Activated gamma-delta T cell treated with Interleukin-2 at 50 U/mL for 16 hours (primary cell): ENCODE measurements at places on chromosomes 7 and 10.

DNA sequence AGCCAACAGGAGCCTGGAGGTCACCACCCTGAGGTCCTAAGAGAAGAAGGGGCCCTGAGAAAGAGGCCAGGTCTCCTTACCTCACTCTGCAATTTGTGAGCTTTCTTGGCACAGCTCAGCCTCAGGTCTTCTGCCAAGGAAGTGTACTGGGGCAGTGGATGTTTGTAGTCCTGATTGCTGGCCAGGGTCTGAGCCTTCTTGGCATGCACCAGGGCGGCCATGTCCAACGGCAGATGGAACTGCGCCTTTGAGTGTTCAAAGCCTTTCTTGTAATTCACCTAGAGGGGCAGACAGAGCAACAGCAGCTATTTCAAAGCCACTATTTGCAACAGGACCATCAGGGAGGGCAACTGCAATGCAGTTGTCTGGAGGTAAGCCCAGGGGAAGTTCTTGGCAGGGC is 51.7 kb downstream of the NRAP start:
- no peak for DNase-seq

- DNase-seq, result no peak
These were observed 77.0 kb upstream of the NMT2 start for GRCh38 chr10:15245530-15245929.

DNA sequence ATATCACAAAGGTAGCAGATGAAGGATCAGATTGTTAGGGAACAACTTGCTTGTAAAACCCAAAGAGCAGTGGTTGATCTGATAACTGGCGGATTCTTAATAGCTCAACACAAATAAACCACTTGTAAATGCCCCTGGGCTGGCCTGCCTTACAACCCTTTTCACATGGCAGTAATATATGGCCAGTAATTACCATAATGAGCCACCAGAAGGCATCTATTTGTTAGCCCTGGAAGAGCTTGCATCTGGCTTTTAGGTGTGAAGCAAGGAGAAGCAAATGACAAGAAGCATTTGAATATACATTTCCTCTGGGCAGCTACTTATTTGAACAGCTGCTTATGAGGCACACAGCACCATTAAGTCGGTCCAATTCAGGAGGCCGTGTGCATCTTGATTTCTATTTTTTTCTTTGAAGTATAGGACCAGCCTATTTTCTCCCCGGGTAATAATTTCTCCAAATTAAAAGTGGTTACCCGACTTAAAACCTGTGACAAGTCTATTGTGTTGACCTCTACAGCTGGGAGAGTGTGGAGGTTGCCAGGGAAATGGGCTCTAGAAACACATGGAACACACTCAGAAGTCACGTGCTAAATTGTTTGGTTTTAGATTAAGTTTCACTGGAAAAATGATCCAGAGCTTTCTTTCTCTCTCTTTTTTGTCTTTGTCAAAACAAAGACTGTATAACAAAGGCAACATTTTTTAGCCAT is 113.4 kb downstream of the SEM1 start:
- DNase-seq, result no peak

DNA sequence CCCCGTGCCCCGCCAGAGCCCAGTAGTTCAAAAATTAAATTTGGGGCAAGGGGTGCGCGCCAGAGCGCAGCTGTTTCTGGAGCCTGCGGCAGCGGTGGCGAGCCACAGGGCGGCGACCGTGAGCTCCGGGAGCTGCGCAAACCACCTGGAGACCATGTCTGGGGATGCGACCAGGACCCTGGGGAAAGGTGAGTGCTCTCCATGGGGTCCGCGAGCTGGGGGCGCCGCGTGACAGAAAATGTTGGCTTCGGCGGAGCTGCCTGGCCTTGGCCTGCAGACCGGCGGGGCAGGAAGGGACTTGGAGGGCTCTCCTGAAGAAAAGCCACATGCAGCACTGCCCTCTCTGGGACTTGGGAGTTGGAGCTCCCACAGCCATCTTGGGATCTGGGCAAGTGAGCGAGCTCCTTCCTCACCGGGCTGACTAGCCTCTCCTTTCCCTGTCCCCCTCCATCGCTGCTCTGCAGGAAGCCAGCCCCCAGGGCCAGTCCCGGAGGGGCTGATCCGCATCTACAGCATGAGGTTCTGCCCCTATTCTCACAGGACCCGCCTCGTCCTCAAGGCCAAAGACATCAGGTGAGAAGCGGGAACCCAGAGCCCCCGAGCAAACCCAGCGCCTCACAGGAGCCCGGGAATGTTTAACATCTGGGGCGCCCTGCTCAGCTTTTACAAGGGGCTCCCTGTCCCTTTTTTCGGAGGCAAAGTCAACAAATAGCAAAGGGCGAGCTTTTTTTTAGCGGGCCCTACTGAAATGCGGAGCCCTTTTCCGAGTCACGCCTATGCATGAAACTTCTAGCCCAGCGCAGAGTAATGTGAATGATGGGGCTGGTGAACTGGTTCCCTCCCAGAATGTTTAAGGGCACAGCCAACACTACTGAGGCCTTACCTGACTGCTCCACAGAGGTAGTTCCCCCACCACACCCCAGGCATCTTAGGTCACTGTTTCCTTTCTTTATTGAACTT is 6.1 kb downstream of the GSTO2 start:
- peak; percentile 28 for DNase-seq

GRCh38 chr7:149827089-149827981 is 10.8 kb upstream of the ZNF862 start:
- DNase-seq, result no peak

DNA sequence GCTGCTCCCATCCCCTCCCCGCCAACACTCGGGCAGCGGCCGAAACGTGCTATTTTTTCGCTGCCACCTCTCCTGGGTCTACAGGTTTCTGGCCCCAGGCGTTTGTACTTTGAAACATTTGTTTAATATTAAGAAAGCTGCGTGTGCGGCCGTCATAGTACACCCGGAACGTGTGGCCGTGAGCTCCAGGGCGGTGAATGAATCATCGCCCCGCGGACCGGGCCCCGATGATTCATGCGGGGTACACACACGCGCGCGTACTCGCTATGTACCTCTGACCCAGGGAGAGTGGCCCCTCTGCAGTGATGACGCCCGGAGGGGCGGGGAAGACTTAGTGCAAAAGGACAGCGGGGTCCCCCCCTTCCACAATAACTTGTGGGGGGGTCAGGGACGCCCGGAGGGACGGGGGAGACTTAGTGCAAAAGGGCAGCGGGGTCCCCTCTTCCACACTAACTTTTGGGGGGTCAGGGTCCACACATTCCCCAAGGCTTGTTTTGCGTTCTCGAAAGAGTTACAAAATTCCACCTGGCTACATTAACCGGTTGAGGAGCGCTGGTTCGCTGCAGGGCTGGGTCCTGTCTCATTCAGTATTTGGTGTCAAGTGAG is 56.5 kb upstream of the PCGF5 start:
- peak; percentile 65 for DNase-seq

DNA sequence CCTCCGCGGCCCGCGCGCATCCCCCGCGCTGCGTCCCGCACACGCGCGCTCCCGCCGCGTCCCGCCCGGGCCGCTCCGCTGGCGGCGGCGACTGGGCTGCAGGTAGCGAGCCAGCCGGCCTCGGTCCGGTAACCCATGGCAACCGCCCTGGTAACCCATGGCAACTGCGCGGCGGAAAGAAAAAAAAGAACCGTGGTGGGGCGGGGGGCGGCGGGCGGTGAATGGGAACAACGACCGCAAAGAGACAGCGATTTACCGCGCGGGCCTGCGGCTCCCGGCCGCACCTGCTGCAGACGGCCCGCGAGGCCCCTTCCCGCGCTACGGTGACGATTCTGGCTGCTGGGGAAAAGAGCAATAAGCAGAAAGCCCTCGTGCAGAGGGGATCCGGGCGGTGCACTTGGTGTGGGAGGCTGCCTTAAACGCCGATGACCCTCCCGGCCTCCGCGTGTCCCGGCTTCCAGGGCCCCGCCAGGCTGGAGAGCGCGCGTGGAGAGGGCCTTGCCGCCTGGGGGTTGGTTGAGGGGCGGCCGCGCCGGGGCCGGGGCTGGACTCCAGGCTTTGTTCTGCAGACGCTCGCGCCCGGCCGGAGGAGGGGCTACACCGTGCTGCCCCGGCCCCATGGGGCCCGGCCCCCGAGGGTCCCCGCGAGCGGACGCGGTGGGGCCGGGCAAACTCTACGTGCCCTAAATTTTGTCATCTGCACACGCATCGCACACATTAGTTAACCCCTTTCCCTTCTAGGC is 84.7 kb downstream of the SNX10 start:
- DNase-seq, result peak; percentile 31

- DNase-seq, result no peak
These were observed 34.5 kb downstream of the COL1A2 start for GRCh38 chr7:94429153-94429552.

DNA sequence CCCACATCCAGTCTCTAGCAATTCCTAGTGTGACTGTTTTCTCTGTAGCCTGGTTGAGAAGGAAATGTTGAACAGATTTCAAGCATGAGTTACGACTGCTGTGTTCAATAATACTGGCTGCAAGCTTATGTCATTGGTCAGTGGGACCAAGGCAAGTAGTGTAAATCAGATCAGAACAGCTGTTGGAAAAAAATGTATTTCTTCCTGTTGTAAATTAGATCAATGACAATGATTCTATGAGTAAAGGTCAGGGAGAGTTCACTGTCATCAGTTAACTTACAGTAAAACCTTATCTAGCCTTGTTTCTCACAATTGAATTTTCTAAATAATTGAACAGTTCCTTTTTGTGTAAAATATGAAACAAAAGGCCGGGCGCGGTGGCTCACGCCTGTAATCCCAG is 6.7 kb downstream of the OTUD1 start:
- no peak for DNase-seq

DNA sequence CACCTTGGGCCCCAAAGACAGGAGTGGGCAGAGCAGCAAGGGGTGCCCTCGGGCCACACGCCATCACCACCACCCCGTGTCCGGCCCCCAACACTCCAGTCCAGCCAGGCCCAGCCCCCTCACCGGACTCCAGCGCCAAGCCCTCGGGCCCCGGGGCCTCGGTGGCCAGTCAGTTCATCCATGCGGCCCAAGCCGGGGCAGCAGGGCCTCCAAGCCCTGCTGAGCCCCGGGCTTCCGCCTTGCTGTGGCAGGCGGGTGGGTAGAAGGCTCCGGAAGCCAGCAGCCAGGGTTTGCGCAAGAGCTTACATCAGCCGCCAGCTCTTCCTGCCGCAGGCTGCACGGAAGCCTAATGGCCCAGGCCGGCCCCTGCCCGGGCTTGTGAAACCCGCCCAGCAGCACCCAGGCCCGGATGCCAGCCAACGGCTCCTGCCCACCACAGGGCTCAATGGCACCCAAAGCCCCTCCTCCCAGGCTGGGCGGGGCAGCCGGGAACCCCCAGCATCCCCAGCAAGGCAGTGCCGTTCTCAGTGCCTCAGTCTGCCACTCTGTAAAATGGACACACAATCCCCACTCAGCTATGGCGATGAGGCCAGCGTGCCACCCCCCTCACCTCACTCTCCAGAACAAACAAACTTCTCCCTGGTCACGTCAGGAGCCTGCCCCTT is 26.5 kb downstream of the TNRC18 start:
- peak; percentile 90 for DNase-seq

DNA sequence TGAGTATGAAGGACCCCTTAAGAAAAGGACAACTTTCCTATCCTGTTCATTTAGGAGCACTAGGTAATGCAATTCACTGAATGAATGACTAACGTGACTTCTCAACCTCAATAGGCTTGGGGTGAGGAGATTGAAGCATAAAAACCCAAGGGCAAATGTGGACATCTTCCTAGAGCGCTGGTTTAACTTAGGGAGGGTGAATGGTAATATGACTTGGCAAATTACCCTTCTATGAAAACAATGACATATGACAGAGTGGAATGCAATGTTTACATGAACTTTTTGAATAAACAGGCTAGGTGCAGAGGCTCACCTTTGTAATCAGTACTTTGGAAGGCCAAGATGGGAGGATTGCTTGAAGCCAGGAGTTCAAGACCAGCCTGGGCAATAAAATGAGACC is 83.9 kb upstream of the ANK3 start:
- no peak for DNase-seq

DNA sequence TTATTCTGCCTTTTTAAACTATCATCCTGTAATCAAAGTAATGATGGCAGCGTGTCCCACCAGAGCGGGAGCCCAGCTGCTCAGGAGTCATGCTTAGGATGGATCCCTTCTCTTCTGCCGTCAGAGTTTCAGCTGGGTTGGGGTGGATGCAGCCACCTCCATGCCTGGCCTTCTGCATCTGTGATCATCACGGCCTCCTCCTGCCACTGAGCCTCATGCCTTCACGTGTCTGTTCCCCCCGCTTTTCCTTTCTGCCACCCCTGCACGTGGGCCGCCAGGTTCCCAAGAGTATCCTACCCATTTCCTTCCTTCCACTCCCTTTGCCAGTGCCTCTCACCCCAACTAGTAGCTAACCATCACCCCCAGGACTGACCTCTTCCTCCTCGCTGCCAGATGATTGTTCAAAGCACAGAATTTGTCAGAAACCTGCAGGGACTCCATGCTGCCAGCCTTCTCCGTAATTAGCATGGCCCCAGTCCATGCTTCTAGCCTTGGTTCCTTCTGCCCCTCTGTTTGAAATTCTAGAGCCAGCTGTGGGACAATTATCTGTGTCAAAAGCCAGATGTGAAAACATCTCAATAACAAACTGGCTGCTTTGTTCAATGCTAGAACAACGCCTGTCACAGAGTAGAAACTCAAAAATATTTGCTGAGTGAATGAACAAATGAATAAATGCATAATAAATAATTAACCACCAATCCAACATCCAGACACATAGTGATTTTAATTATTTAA is 151.7 kb downstream of the EGFR start:
- DNase-seq, result no peak

DNA sequence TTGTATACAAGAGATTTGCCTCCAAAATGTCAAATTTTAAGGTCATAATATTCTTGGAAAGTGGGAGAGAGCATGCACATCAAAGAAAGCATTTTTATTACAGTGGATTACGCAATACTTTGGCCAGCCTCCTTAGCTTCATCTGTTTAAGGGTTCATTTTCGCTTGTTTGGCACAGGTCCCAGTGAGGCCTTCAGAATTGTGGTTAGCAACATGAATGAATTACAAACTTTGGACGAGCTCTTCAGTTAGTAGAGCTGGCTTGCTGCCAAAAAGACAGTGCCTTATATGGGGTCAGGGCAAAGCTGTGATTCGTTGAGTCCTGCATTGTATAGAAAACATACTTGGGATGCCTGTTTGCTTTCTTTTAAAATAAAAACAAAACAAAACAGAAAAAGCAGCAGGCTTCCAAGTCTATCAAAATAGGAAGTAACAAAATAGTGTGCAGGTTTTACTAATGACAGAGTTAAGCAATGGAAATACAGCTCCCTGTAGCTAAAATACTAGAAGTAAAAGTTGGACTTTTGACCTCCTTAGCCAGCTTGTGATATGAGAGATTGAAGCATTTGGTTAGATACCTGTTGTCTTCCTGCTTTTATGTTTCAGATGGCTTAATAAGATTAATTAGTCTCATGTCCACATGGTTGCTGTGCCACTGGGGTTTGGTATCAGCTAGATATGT is 190.8 kb downstream of the MLLT10 start:
- DNase-seq, result peak; percentile 61

GRCh38 chr10:12822126-12822892 is 179.2 kb downstream of the CCDC3 start:
- no peak for DNase-seq

- no peak for DNase-seq
These were observed 50.7 kb downstream of the ODAD2 start for GRCh38 chr10:27948186-27948585.

GRCh38 chr7:29852457-29852856 is 46.1 kb downstream of the WIPF3 start:
- DNase-seq, result no peak
